ENCODE measurements at places on chromosomes 4 and X.

GRCh38 chr4:98746530-98746929, 88.1 kb upstream of the TSPAN5 start:
- DNase-seq: no peak

DNA sequence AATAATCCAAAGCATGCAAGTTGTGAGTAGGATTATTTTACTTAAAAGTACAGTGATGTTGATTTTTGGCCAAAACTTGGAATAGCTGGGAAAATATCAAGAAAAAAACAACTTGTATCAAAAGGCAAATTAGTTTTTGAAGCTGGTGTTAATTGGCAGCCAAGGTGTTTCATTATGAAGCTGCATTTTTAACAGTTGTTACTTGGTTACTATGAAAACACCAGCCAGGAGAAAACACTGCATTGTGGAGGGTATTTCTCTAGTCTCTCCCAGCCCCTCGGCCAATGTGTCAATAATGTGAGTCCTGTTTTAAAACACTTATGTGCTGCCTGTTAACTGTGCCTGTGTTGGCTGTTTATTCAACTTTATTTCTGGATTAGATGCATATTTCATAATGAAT, 733.4 kb downstream of the ADGRL3 start:
- no peak for DNase-seq

GRCh38 chr4:7103607-7104365, 35.9 kb upstream of the GRPEL1 start:
- DNase-seq: no peak

DNA sequence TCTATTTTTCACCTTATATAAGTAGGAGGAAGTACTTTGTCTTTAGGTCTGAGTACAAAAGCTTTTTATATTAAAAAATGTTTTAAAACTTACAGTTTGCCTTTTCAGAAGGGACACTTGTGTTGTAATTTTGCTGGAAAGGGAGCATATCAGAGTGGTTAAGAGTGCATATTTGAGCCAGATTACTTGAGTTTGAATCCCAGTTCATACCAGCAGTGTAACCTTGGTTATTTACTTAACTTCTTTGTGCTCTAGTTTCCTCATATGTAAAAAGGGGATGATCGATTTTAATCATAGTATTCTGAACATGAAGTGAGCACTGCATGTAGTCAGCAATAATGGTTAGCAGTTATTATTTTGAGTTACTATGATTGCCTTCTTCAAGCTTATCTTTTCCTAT, 78.3 kb upstream of the SLC4A4 start:
- DNase-seq: no peak

GRCh38 chrX:125340490-125340889, 20.8 kb downstream of the TEX13C start:
- no peak for DNase-seq

DNA sequence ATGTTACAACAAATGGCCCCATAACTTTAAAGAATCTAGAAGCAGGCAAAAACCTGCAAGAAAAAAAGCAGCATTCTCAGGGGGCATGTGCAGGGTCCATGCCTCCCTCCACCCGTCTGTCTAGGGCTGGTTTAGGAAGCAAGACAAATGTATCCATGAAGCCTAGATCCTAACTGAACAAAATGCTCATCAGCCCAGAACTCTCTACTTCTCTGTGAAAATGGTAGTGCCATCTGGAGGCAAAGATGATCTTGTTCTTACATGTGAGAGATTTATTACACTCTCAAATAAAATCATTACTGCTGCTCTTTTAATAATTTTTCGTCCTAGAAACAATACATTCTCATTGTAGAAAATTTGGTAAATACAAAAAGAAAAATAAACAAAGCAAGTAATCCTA, 26.7 kb downstream of the NR3C2 start:
- no peak for DNase-seq
